CD4-positive, alpha-beta T cell treated with Interleukin-2 at 100 ng/mL for 4 hours (primary cell): ENCODE measurements at places on chromosomes 12 and 14.

GRCh38 chr14:33986804-33987203, 35.9 kb upstream of the EGLN3 start:
- no peak for DNase-seq

- peak; percentile 35 for DNase-seq
Observed at GRCh38 chr14:100408350-100409002, 85.3 kb downstream of the SLC25A47 start.

- DNase-seq, result no peak
Observed at GRCh38 chr14:78399316-78399889, 229.2 kb downstream of the NRXN3 start.

DNA sequence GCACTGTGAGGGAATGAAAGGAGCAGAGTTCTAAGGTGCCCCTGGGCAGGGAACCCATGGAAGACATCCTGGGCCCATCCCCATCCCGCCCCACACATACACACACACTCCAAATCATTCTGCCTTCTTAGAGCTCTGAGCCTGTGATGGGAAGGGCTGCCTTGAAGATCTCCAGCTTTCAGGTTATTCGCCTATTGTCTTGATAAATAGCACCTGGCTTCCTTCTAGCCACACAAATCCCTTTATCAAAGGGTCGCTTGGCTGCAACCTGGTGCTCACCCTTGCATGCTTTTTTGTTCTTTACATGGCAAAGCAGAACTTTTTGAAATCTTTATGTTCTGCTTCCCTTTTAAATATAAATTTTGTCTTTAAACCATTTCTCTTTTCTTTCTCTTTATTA, 112.2 kb upstream of the TMTC1 start:
- DNase-seq, result no peak

- DNase-seq, result peak; percentile 27
Observed at GRCh38 chr14:97077253-97077653, 280.1 kb downstream of the VRK1 start.
